Aorta (tissue), 5 donors: ENCODE measurements at places on chromosomes 5 and 9. TPM values are rescaled to one million over a fixed set of nuclear protein-coding genes. Genes with fewer than 3 reads are reported as not detected.

Gene NR2F1-AS1
- 2.8 TPM for polyA plus RNA-seq

Gene FAM153A
- 0.13 TPM for polyA plus RNA-seq

Gene SPAG8
- 4.4 TPM for polyA plus RNA-seq

Gene FUBP3
- polyA plus RNA-seq = 24.4 TPM

Gene TIGD6
- 2.1 TPM for polyA plus RNA-seq
